ENCODE measurements at places on chromosomes 7 and 10.

- DNase-seq: no peak
These were observed 186.7 kb upstream of the ANK3 start for GRCh38 chr10:60576130-60577069.

- DNase-seq: no peak
These were observed 3.7 kb downstream of the CFAP46 start for GRCh38 chr10:132938472-132939339.

GRCh38 chr7:20362574-20363253 is 32.0 kb downstream of the ITGB8 start:
- no peak for DNase-seq

DNA sequence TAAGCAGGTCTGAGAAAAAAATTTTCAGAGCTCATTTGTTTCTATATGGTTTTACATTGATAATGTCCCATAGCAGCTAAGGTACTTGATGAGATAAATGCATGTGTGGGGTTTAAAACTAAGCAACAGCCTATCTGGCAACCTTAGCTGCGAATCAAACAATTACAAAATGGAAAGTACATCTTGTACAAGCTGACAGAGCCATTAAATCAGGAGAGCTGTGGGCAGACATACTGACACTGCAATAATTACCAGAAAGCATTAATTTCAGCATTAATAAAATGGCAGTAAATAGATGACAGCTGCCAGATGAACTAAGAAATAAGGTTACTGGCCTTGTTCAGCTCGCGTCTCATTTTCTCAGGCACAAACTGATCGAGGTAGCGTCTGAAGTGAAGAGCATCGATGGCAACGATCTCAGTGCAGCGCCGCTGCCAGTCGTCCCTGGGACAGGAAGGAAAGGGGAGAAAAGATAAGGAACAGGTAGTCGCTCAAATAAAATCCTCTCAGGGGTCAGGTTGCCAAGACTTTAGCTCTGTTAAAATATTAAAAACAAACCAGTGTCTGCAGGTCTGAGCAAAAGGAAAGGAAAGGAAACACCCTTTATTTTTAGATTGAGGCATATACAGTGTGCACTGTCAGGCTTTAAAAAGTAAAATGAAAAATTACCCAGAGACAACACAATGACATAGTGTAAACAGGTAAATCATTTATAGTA is 79.7 kb upstream of the OGDHL start:
- DNase-seq: no peak

- DNase-seq: no peak
These were observed 23.0 kb downstream of the BZW2 start for GRCh38 chr7:16668978-16669377.

GRCh38 chr7:4621396-4621795 is 60.7 kb upstream of the FOXK1 start:
- DNase-seq: no peak

GRCh38 chr10:133403359-133403758 is 9.4 kb downstream of the MTG1 start:
- no peak for DNase-seq

DNA sequence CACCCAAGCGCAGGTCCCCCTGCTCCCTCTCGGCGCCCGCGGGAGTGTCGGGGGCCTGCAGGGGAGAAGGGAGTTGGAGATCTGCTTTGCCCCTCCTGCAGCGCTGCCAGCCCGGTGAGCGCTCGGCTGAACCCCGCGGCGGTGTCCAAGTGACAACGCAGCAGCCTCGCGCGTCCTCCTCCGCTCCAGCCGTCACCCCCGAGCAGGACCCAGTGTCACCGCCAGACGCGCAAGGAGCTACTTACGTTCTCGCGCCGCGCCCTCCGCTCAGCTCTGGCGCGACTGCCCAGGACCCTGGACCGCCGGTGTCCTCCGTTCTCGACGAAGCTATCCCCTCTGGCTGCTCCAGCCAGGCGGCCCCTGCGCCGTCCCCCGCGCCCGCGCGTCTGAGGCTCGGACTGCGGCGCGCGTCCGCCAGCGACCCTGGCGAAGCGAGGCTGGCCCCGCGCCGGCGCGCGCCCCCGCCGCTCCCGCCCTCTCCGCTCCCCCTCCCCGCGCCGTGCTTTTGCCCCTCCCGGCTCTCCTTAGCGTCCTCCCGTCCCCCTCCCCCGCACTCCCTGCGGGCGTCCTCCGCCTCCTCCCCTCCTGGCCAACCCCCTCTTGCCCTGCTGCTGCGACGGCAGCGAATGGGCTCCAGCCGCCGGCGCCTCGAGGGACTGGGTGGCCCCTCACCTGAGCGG is at the start of gene NRCAM:
Gene NRCAM (minus strand): TSS at position 439 of the 680 bp plus-strand sequence. CDS start 216,372 bp downstream, outside the sequence.
- no peak for DNase-seq

GRCh38 chr7:142459551-142459963 is 201.7 kb upstream of the PRSS58 start:
- no peak for DNase-seq
